ENCODE measurements at places on chromosomes 3 and 15. TPM values are rescaled to one million over a fixed set of nuclear protein-coding genes. Genes with fewer than 3 reads are reported as not detected.

DNA sequence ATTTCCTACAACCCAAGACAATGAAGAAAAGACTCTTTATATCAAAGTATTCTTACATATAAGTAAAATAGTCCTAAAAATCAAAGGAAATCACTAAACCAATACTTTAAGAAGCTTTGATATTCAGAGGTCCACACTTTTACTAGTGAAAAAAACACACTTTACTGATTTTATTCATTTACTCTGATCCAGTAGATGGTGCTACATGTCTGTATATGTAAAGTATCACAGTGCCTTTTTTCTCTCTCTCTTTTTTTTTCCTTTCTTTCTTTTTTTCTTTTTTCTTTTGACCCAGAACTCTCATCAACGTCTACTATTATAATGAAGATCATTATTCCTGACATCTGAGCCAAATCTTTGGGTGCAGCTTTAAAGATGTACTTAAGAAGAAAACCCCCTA lies 10.8 kb upstream of the CCDC39 start:
- no peak for DNase-seq

- no peak for DNase-seq
Measured at GRCh38 chr15:94168250-94168649, 63.1 kb upstream of the MCTP2 start.

ADCY5 gene
- not detected for total RNA-seq

DNA sequence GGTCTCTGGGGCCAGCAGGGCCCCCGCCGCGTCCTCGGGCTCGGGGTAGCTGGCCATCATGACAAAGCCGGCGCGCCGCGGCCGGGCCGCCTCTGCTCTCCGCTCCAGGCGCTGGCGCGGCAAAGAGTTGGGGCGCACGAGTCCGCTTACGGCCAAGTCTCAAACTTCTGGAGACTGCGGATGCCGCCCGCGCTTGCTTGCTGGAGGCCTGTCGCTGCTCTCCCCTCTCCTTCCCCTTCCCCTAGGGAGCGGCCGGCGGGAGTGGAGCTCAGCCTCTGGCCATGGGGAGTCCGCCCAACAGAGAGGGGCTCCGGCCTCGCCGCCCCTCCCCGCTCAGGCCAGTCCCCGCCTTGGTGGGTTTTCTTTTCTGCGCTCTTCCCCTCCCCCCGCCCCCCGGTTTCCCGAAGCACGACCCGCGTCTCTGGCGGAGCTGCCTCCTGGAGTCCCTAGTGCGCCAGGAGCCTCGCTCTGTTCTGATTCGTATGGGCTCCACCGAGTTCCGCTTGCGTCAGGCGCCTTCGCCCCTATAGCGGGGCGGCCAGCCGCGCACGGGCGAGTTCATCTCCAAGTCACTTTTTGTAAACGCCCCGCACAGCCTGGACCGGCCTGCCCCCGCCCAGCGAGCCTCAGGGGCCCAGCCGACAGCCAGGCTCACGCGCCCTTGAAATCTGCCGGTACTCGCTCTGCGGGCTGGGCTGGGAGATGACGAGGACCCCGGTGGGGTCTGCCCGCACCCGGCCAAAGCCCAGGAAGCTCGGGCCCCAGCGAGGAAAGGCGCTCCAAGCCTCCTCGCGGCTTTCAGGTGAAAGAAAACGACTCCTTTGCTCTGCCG lies at the start of the genes FOXL2 and FOXL2NB:
Gene FOXL2 (minus strand): TSS at position 475 of the 832 bp plus-strand sequence. CDS start 415 bp downstream, at position 60.
Gene FOXL2NB (plus strand): TSS at position 555 of the 832 bp plus-strand sequence. CDS start 148 bp downstream, at position 703.
- no peak for DNase-seq

- peak; percentile 67 for DNase-seq
Measured at GRCh38 chr15:49831206-49831965, 210.5 kb downstream of the DTWD1 start.

CATSPER2 gene
- total RNA-seq = 0.52 TPM

SYNPR gene
- total RNA-seq = not detected

GRCh38 chr3:75115695-75116094 lies 501.2 kb upstream of the CNTN3 start:
- DNase-seq = no peak

CHST13 gene
- total RNA-seq = not detected

GRCh38 chr15:48930735-48931134 lies 33.0 kb downstream of the SHC4 start:
- no peak for DNase-seq

ADAMTSL3 gene
- 0.10 TPM for total RNA-seq

DNA sequence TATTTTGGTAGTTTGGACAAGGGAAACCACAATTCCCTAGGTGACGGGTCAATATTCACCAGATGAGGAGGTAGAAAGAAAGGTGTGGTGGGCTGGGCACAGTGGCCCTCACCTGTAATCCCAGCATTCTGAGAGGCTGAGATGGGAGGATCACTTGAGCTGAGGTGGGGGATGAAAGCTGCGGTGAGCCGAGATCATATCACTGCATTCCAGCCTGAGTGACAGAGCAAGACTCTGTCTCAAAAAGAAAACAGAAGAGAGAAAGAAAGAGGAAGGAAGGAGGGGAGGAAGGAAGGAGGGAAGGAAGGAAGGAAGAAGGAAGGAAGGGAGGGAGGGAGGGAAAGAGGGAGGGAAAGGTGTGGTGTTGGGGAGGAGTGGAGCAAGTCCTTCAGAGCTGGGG lies 56.1 kb upstream of the RNF7 start:
- no peak for DNase-seq

DNA sequence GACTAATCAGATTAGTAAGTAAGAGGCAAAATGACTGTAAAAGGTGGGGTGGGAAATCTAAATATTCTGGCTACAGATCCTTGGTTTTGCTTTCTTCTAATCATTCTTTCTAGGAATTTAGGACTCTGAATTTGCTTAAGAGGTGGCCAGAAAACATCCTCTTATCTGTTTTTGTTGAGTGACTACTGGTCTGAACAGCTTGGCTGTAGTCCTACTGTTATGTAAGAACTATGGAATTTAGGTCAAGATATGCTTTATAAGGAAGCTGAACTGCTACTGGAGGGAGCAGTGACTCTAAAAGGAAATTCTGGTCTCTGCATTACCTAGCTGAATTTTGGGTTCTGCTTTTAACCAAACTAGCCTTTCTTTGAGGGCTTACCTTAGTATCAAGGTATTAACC lies 33.5 kb upstream of the CSPG5 start:
- no peak for DNase-seq

DNA sequence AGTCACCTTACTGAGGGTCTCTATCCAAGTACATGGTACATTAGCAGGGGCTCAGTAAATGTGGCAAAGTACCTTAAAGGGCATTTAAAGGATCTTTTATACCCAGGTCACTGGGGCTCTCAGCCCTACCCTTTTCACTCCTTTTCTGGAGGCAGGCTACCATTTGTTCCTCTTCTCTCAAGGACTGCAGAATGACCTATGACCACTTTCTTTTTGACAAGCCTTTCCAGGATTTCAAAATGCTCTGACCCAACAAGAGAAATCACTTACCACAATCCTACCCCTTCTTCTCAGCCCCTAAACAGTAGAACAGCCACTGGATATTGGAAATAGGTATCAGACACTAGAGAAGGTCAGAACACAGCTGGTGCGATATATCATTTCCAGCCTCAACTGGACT lies 221.8 kb upstream of the TPRG1 start:
- no peak for DNase-seq

GRCh38 chr15:62323353-62323890 lies 158.3 kb upstream of the C2CD4B start:
- DNase-seq = no peak

GRCh38 chr3:152360966-152361365 lies 92.2 kb downstream of the MBNL1 start:
- DNase-seq = no peak

DNA sequence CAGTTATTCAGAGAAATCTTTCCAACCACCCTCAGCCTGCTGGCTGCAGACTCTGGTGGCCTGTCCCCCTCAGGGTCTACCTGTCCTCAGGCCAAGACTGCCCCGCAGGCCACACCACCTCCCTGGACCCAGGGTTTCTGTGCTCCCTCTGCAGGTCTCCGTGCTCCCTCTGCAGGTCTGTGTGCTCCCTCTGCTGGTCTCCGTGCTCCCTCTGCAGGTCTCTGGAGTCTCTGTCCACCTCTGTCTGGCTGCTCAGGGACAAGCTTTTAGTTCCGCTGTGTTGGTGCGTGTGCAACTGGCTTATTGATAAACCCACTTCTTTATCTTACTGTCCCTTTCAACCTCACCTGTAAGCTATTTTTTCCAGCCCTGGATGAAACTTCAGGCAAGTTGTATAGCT lies 30.1 kb downstream of the BDH1 start:
- DNase-seq = no peak

- no peak for DNase-seq
Measured at GRCh38 chr3:50805321-50805720, 130.6 kb downstream of the DOCK3 start.

COPS2 gene
- 184 TPM for total RNA-seq

DNA sequence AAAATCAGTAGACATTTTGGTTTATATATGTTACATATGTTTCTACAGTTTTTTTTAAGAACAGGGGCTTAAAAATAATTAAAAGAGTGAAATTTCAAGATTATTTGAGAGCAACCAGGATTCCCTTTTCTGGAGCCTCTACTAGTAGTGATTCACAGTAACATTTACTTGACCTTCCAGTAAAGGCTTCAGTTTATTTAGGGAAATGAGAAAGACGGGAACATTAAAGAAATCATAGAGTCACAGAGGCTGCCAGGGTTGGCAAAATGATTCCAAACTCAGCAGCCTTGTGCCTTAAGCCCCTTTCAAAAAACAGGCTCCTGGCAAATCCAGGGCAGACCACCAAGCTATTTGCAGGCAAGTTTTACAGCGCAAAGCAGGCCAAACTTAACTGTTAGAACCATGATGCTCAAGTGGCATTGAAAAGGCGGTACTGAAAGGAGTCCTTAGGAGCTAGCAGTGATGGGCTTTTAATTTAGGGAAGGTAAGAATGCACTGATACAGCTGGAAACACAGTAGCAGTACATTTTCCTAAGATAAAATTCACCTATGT lies 201.1 kb upstream of the ADAMTS9 start:
- DNase-seq = no peak

DNA sequence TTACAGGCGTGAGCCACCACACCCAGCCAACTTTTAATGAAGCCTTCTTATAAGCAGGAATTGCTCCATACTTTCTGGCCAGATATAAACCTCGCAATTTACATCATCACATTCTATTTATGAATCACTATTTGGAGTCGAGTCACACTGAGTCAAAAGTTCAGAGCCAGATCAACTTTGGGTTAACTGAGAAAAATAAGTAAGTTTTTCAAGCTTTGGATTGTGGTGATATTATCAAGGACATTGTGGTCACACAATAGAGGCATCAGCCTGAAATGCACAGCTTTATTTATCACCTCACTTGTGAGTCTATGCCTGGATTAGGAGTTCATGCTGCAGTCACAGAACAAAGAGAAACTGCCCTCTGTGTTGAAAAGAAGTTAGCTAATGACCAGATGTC lies 1163.5 kb downstream of the ROBO1 start:
- DNase-seq = no peak

GPR176 gene
- 59.6 TPM for total RNA-seq

SLC24A5 gene
- not detected for total RNA-seq

GRCh38 chr3:12959410-12959809 lies 113.8 kb downstream of the IQSEC1 start:
- no peak for DNase-seq

DNA sequence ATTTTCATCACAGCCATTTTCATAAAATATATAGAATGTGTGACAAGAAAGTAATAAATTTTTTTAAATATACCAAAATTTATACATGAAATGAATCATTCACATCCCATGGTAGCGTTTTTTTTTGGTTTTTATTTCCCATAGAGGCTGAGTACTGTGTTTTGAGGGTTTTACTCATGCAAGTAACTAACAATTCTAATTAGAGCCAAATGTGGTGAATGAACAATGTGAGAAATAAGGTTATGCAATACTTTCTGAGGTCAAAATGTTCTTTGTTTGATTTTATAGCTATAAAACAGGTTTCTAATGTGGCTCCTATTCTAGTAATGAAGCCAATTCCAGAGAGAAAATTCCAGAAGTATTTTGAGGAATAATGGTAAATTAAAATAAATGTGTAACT lies 386.8 kb downstream of the TBC1D5 start:
- DNase-seq = no peak
